ENCODE measurements at places on chromosomes 2 and 18.

GRCh38 chr2:12110074-12110473 is 363.6 kb downstream of the LPIN1 start:
- no peak for DNase-seq

GRCh38 chr2:10487081-10487740 is 39.1 kb upstream of the ODC1 start:
- no peak for DNase-seq

DNA sequence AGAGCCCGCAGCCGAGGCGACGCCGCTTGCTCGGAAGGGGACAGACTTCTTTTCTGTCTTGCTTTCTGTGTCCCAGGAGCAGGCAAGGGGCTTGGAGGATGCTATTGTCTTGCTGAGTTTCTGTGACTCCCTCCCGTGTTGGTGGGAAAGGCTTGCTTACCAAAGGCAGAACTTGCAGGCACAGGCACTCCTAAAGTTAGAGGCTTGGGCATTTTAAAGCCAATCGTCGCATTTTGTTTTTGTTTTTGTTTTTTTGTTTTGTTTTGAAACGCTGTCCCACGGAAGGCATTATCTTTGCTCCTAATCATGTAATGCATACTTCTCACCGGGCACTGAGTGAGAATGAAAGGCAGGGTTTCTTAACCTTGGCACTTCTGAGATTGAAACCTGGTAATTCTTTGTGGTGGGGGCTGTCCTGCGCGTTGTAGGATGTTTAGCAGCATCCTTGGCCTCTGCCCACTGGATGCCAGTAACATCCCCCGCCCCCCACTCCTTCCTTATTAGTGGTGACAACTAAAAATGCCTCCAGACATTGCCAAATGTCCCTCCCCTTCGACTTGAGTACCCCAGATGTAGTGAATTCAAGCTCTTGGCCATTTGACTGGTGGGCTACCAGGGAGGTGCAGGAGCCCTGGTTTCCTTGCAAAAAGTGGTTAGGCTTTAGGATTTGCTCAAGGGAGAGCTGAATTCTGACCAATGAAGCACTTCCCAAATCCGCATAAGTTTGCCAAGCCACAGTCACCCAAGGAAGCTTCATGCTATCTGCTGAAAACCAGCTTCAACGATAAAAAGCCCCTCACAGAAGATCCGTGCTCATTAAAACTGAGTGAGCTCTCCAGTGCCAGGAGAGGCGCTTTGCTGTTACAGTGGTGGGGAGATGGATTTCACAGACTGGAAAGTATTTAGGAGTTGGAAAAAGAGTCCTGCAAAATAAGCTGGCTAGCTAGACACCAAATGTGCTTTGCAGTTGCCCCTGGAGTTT is 1.2 kb downstream of the ANTXR1 start:
- DNase-seq, result no peak

- DNase-seq, result no peak
Measured at GRCh38 chr2:12754643-12755042, 37.9 kb downstream of the TRIB2 start.

DNA sequence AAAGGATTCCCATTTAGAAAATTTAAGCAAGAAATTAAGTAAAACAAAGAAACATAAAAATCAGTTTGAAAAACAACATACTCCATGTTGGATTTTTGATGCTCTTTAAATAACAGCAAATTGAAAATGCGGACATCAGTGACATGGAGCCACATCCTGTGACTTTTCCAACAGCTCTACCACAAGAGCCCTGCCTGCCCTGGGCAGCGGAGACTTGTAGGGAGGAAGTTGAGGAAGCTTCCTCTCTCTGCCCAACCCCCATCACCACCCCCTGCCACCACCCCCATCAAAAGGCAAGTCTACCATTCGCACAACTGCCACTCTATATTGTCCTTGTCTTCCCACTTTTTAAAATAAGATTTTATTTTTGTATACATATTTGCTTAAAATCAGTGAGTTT is 32.8 kb upstream of the DAPL1 start:
- no peak for DNase-seq
